Activated CD4-positive, alpha-beta T cell treated with anti-CD3 and anti-CD28 coated beads, Interleukin-2, Interleukin-6, amounts not matched to agents 100 ng/mL and 50 ng/mL, durations not matched to agents 16 hours and 8 hours (primary cell): ENCODE measurements at places on chromosomes 7 and 10.

DNA sequence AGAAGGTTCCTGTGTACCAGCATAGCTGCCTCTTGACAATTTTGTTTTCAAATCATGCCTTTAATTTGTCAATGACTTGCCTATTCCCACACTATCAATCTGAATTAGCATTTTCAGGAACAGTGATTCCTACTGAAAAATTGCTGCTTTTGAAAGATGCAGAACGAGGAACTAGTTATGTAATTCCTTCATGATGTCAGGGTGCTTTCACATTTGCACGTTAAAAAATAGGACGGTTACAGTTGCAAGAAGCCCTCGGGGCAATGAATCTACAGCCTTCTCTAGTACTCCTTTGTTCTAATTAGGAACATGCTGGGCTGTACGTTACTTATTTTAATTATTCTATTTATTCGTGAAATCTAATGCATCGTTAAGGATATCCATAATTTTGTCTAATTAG is 253.9 kb downstream of the OTUD1 start:
- DNase-seq, result no peak

- no peak for DNase-seq
Observed at GRCh38 chr10:1166101-1166827, 110.1 kb downstream of the WDR37 start.

DNA sequence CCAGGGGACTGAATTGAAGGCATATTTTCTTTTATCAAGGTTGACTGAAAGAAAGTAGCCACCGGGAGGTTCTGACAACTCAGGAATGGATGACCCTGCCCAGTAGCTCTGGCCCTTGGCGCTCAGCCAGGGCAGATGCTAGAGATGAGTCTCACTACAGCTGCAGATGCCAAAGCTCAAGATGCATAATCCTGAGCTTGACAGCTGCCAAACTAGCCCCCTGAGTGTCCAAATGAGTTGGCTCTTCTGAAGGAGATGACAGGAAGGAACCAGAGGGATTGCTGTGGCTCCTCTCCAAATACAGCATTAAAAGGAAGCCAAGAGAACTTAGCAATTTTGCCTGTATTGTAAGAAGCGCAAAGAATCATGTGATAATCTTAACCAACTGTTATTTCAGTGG is 78.4 kb downstream of the NXPH1 start:
- DNase-seq, result no peak

- peak; percentile 56 for DNase-seq
Observed at GRCh38 chr10:70617798-70618568, 15.4 kb upstream of the PRF1 start.

DNA sequence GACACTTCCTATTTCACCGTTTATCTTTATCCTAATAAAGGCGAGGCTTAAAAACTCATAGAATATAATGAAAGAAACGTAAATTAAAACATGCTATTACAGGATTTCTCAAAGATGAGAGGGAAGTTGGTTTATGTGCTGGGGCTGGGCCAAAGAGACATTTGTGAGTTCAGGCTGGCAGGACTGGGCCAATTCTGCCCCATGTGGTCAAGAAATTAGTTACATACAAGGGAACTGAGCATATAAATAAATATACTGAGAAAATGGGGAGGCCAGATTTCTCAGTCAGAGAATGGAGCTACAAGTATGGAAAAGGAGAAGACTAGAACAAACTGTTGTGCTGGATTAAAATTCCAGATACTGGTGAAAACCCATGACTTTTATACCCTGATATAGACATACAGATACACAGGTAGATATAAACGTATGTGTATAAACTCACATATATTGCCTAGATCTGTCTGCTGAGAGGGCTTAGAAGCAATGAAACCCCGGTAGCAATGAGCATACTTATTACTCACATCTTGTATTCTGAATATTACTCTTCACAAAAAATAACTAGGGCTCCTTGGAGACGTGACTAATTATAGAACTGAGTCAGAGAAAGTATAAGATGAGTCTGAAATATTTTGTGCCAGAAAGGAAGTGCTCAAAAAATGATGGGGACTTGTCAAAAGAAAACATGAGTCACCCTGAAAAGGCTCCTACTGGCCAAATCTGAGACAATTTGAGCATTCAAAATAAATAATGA is 155.7 kb upstream of the FGFR2 start:
- peak; percentile 85 for DNase-seq

DNA sequence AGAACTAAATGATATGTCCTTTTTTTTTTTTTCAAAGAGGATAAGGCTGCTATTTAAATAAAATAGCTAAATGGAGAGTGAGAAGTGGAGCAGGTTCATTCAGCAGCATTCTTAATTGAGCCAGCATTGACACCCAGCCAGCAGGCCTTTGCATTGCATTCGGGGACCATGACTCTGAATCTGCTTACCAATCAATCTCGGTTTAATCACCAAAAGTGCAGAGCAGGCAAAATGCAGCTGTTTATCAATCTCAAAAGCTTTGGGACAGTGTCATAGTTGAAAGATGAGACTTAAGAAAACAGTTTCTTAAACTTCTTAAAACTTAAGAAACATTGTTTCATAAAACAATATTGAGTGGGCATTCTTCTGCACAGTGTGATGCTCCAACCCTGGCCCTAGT is 51.7 kb downstream of the PLEKHA8 start:
- DNase-seq, result no peak

DNA sequence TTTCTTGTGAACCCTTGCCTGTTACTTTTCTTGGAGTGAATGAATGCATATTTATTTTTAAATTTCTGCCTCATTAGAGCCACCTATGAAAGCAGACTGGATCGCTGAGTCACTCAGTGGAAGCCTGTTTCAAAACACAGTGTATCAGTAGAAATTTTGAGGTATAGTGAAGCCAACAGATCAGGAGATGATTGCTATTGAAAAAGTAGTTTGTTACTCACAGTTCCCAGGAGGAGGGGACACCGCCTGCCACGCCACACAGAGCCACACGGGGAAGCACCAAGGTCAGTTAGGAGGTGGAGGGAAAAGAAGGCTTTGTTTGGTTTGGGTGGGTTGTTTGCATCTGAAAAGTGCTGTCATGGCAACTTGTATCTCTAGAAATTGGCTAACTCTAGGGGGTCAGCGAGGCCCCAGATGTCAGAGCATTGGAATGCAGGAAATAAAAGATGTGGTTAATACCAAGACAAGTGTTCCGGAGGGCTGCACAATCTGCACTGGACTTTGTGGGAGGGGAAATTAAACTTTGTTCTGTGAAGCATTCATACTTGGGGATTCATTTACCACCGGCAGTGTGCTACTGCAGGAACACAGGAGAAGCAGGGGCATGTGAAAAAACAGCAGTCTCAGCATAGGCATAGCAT is 106.4 kb upstream of the SDK1 start:
- no peak for DNase-seq

GRCh38 chr10:25675204-25675603 is 258.8 kb upstream of the MYO3A start:
- DNase-seq, result no peak
